ENCODE measurements at places on chromosomes 5 and 9.

GRCh38 chr5:141494761-141495452, 6.0 kb downstream of the PCDHGC5 start:
- DNase-seq: peak; percentile 70

DNA sequence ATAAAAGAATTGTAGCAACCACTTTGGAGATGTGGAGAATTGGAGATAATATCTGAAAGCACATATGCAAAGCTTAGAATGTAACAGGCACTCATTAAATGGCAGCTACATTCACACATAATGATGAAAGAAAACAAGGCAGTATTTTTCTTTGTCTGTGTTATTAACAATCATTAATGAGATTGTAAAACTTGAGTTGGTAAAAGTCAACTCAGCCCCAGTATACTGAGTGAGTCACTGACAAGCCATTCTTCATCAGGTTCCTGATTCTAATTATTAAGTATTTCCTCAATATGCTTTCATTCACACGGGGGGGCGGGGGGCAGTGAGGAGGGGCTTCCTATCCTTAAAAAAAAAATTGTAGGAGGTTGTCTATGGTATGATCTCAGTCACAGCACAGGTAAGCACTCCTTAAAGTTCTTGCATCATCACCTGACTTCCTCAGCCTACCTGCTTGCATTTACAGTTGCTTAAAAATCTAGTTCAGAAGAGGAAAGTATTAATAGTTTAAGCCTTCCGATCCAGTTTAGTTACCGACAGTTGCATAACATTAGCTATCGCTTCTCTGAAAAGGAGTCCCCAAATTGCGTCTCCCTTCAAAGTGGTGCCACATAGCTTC, 379.8 kb downstream of the EFNA5 start:
- DNase-seq: no peak

- no peak for DNase-seq
Observed at GRCh38 chr5:35956429-35956828, 18.0 kb upstream of the CAPSL start.

GRCh38 chr5:76406673-76407072, 3.6 kb downstream of the IQGAP2 start:
- DNase-seq: no peak

- DNase-seq: no peak
Observed at GRCh38 chr9:89676281-89676680, 71.5 kb downstream of the GADD45G start.

DNA sequence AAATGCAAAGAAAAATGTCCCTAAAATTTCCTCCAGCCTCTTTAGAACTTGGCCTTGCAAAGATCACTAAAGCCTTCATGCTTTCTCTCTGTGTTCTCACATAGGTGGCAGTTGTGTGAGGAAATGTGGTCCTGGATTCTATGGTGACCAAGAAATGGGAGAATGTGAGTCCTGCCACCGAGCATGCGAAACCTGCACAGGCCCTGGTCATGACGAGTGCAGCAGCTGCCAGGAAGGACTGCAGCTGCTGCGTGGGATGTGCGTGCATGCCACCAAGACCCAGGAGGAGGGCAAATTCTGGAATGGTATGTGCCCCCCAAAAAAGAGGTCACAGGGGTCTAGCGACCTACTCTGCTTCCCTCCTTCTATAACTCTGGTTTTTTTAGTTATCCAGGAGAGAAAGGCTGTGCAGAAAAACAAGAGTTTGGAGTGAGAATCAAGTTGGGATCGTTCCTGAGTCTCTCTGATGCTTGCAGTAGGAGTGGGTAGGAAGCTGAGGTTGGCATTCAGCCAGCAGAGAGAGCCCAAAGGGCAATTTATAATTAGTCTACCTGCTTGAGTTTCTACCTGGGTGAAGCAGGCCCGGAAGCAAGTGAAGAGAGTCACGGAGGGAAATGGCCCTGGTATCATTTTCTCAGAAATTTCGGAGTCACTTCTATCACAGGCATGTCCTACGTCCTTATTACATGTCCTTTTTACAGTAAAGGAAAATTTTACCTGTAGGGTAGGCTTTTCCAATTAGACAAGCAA, 97.5 kb downstream of the RFK start:
- no peak for DNase-seq

DNA sequence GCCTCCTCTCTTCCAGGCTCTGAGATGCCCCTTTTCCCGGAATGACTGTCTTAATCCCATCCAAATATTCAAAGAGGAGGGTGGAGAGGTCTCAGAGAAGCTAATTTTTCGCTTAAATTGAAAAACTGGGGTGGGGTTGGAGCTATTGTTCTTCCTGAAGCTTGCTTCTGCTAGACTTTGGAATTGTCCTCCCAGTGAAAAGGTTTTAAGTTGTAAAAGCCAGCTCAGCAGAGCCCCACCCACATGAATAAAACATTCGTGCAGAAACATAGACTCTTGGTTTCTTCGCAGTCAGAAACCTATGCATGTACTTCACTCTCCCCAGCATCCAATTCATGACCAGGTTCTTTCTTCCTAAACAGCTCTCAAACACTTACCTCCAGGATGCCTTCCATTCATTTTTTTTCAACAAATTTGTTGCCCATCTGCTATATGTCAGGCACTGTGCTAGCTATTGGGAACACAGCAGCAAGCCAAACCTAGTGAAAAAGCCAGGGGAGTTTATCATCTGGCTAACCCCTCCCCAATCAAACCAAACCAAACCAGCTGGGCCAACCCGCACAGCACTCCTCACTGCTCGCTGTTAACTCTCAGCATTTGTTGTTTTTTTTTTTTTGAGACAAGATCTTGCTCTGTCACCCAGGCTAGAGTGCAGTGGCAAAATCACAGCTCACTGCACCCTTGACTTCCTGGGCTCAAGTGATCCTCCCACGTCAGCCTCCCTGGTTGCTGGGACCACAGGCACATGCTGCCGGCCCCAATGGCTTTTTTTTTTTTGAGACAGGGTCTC, 37.9 kb upstream of the OCLN start:
- no peak for DNase-seq

DNA sequence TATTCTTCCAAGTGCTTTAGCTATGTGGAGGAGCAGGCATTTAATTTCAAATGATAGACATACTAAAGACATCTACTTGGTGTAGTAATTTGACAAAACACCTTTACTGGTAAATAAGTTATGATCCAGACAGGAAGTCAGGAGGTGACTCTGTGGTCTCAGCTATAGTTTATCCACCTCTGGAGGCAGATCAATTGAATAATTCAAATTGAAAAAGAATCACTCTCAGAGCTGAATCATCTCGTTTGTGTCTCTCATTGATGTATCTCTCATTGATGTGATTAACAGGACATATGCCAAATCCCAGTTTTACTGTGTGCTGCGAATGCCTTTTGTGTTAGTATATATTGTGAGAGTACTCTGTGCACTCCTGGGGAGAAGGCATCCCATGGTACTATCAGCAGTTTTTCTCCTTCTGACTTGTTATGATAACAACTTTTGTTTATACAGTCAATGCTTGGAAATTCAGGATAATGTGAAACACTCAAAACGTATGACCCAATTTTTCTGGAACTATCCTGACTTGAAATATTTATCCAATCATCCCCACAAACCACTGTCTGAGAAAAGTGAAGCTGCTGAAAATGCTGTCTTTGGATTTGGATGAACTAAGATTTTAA, 48.5 kb upstream of the DAB2 start:
- peak; percentile 91 for DNase-seq

DNA sequence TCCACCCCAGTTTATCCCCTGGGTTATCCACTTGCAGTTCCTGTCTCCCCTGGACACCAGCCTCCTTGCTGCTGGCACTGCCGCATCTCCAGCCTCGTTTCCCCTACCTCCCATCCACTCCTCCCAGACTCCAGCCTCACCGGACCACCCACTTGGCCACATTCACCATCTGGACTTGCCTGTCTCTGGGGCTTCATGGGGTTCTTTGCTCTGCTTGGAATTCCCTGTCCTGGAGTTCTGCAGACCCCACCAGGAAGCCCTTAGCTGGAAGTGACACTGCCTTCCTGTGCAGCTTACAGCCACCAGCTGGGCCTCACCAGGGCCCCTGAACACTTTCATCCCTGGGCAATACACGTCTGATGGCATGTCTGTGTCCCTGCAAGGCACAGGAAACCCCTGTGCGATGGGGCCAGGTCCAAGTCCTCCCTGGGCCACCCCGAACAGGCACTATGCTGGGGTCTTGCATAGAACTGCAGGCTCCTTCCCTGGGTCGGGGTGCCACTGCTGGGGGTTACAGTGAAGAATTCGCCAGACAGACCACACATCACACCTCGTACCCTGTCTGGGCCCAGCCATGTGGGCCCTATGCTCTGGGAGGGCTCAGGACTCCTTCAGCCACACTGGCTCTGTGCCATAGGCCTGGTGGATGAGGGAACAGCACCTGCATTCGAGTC, 3.0 kb downstream of the FLT4 start:
- DNase-seq: no peak

GRCh38 chr5:60232036-60232795, 338.7 kb upstream of the PDE4D start:
- no peak for DNase-seq

DNA sequence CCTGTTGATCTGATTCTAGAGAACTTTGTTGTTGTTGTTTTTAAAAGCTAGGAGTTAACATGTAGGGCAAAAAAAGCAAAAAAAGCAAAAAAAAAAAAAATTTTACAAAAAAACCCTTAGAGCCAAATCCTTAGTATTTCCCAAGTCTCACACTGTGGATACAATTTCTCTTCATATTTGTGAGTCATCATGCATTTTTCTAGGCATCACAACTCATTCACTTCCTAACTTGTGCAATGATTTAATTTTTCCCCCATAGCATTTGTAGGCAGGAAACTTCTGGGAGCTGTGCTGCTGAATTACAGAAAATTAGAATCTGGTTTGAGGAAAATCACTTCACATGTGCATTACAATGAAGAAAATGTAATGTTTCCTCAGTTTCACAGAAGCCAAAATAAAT, 91.9 kb downstream of the MARCHF3 start:
- peak; percentile 82 for DNase-seq

- DNase-seq: no peak
Observed at GRCh38 chr5:40916226-40916625, 6.9 kb downstream of the C7 start.

DNA sequence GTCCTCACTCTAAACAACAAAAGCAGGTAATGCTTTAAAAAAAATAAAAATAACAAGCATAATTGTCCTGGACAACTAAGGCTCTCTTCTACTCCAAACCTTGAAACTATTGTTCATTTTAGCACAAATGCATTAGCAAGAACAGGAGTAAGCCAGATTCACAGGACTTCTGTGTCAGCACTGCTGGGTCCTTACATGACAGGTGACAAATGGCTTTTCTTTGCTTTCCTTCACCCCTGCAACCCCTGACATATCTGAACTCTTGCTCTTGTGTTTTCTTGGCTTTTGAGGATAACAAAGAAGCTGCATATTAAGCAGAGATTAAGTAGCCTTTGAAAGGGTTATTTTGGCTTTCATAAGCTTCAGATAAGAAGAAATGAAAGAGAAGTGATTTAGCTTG, 71.1 kb downstream of the ZNF474 start:
- DNase-seq: no peak

- DNase-seq: no peak
Observed at GRCh38 chr5:141003791-141004611, 37.7 kb downstream of the PCDHAC2 start.

DNA sequence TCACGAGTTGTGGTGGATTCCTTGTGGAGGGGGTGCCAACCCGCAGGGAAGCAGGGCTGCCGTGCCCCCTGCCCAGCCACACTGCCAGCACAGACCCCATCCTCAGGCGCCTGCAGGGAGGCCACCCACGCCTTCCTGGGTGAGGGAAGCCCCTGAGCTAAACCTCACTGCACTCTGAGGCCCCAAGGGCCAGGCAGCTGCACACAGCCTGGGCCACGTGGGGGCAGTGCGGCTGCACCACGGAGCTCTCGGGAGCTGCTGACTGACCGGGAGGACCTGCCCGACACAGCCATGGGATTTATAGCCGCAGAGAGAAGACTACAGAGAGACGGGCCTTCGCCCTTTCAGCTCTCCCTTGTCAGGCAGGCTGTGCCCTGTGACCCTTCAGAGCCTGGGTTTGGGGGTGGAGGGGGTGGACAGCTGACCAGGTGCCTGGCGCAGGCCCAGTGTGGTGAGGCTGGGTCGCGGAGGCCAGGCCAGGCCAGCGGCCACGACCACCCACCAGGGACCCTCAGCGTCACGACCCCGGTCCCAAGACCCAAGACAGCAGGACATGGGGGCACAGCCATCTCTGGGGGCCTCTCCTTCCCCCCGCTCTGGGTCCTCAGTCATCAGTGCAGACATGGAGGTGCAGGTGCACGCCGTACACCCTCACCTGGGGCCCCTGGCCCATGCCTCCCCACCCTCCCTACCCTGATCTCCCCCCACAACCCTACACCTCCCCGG, 4.3 kb upstream of the AHRR start:
- peak; percentile 75 for DNase-seq
